Lung microvascular endothelial cell (primary cell): ENCODE measurements at places on chromosomes 12 and 14. TPM values are rescaled to one million over a fixed set of nuclear protein-coding genes. Genes with fewer than 3 reads are reported as not detected.

DNA sequence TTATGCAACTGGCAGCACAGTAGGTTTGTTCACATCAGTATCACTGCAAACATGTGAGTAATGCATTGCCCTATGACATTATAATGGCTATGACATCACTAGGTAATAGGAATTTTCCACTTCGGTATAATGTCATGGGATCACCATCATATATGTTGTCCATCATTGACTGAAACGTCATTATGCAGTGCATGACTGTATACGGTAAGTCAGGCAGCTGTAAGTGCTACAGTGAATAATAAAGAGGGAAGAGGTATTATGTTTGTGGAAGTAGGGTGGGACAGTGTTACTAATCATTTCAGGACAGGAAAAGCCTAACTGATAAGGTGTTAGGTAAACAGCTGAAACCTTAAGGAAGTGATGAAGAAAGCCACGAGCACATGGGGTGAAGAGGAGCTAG, 68.1 kb downstream of the ANO4 start:
- no peak for DNase-seq

GRCh38 chr12:128783129-128783574, 40.6 kb downstream of the SLC15A4 start:
- peak; percentile 32 for DNase-seq

DNA sequence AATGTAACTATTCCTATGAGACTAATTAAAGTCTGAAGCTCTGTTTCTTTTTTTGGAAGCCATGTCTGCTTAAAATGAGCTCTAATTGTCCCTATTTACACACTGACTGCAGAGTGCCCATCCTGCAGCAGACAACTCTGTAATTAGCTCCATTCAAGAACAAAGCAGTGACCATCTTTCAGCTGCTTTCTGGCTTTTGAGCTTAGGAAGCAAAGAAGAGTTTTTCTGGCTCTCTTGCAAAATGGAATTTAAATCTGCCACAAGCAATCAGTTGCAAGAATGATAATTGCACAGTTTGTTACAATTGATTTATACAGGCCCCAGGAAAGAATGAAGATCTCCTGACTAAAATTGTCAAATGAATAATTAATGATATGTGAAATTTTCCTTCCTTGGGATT, 83.4 kb downstream of the GAS2L3 start:
- no peak for DNase-seq

DNA sequence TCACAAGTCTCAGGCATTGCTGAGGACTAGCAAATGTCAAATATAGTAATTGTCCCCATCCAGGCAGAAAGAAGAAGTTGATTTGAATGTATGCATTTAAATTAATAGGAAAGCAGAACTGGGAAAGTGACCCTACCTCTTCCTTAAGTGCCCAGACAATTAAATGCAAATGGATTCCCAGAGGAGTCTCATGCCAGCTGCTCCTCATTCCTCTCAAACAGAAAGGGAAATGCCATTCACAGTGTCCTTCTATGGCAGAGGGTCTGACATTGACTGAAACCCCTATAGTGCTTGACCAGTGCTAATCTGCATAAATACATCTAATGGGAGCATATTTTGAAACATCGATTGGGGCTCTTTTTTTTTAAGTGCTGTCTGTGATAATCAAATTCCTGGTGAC, 292.4 kb upstream of the SEL1L start:
- DNase-seq = no peak

GRCh38 chr12:81942594-81942993, 183.4 kb upstream of the PPFIA2 start:
- DNase-seq = no peak

- DNase-seq = no peak
Measured at GRCh38 chr12:29732593-29732992, 51.1 kb downstream of the TMTC1 start.

DNA sequence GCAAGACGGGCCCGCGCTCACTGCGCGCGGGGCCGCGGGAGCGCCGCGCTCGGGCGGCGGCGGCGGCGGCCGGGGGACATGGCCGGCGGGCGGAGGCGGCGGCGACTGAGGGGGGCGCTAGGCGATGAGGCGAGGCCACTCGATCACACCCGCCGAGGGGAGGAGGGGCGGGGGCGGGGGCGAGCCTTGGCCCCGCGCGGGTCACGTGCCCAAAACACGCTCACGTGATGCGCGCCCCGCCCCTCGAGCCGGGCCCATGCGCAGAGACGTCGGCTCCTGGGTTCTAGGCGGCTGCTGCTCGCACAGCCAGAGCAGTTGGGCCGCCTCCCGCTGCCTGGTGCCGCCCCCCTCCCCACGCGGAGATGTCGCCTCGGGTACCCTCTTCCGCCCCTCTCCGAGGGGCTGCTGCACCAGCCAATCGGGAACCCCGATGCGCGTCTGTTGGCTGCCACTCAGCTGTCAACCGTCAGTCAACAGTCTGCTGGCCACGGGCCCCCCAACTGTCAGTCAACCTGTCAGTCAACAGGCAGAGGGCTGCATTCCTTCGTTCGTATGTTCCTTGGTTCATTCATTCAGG, at the start of gene SPPL3:
Gene SPPL3 (minus strand): TSS at position 162 of the 577 bp plus-strand sequence. CDS start 491 bp downstream, outside the sequence.
- peak; percentile 92 for DNase-seq

GRCh38 chr14:71585361-71585760, 346.9 kb upstream of the RGS6 start:
- DNase-seq = no peak

DNA sequence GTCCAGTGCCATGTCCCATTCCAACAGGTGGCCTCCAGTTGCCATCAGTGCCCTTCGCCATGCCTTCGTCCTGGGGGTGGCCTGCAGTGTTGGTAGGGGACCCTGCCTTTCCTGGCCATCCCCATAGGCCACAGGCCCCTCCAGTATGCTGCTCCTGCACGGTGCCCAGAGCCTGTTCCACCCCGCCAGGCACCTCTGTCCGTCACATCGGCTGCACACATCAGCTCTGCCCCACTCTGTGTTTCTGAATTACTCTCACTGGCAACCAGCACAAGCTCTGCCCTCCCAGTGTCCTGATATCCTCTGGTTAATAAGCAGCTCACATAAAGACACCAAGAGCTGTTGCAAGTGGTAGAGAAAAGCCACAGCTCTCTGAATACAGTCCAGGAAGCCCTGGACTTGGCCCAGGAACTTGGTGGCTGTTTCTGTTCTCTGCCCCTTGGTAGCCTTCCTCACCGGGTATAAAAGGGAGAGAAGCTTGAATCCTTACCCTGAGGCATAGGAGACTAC, 31.3 kb upstream of the ATP2A2 start:
- DNase-seq = no peak

GRCh38 chr12:6763380-6763779, 2.8 kb upstream of the PTMS start:
- DNase-seq = no peak

- peak; percentile 77 for DNase-seq
Measured at GRCh38 chr14:64510825-64511671, 6.5 kb downstream of the ZBTB1 start.

DNA sequence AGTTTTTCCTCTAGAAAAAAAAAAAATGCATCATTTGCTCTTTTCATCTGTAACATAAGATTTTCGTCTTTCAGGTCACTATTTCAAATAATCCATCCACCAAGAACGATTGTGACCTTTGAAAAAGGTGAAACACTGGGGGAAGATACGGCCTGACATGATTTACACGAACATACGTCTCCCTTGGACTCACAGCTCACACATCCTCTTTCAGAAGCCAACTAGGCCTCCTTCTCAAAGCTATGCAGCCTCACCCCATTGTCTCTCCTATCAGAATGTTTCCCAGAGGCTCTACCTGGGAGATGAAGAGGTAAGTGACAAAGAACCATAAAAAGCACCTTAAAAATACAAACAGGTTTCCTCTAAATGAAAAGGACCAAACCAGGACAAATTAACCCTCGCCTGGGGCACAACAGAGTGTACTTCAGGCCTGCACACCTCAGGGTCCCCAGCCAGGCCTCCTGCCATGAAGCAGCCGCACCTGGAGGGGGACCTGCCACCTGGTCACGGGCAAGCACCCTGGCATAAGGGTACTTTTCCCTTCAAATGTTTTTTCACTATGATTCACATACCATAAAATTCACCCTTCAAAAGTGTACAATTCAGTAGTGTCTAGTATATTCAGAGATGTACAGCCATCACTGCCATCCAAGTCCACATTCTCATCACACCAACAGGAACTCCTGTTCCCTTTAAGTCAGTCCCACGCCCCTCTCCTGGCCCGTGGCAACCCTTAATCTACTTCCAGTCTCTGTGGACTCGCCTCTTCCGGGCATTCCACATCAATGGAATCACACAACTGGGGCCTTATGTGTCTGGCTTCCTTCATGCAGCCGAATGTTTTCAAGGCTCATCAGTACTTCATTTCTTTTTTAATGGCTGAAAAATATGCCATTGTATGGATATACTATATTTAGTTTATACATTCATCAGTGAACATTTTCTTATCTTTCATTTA, 5.4 kb downstream of the SLC15A4 start:
- DNase-seq = no peak

GRCh38 chr12:4288296-4289131, 15.0 kb downstream of the CCND2 start:
- DNase-seq = no peak

GRCh38 chr12:48969833-48970701, 1.5 kb downstream of the WNT10B start:
- DNase-seq = no peak

DNA sequence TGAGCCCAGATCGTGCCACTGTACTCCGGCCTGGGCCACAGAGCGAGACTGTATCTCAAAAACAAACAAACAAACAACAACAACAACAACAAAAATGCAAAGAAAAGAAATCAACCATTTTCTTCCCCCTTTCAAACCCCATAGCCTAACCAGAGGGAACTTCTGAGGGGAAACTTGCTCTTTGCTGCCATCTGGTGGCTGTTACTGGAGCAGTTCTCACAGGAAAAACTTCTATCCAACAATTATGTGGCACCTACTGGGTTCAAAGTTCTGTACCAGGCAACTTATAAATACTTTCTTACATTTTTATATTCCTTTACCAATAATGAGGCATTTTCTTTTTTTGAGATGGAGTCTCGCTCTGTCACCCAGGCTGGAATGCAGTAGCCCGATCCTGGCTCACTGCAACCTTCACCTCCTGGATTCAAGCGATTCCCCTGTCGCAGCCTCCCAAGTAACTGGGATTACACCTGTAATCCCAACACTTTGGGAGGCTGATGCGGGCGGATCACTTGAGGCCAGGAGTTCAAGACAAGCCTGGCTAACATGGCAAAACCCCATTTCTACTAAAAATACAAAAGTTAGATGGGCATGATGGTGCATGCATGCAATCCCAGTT, 50.9 kb upstream of the BICDL1 start:
- peak; percentile 73 for DNase-seq

GRCh38 chr14:68627050-68627867, 165.6 kb downstream of the ZFP36L1 start:
- no peak for DNase-seq

DNA sequence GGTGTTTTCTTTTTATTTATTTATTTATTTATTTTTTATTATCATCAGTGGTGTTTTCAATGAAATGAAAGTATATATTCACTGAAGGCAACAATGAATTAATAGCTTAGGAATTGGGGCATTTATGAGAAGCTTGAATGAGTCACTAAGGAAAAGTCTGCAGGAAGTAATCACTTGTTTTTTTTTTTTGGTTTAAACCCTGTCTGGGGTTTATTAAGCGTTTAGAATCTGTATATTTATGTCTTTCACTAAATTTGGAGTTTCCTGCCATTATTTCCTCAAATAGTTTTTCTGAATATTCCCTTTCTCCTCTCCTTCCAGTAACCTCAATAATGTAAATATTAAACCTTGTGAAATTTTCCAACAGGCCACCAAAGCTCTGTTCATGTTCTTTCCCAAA, 85.5 kb downstream of the TESC start:
- DNase-seq = peak; percentile 23

- no peak for DNase-seq
Measured at GRCh38 chr14:103688906-103689902, 26.0 kb downstream of the XRCC3 start.

DNA sequence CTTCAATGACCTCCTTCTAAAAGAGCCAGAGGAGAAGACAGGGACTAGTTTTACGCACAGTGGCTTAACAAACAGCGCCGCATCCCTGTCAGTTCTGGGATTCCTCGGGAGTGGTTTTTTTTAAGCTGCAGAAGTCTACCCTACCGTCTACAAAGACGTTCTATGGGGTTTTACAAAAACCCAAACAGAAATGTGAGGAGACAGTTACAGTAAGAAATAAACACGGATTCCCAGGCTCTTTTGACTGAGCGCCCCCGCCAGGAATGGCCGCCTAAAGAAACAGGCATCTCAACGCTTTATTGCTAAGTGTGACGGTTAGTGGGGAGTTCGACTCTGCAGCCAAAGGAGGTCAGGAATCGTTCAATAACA, 484 bp downstream of the ALKBH1 start:
- DNase-seq = peak; percentile 68

The CLEC1B gene
- not detected in 2 replicates for total RNA-seq

The SYCP3 gene
- total RNA-seq = under 0.01 TPM in 1 of 2 replicates, not detected in the other

The RPL10L gene
- not detected in 2 replicates for total RNA-seq

The OR8S1 gene
- total RNA-seq = not detected in 2 replicates

The CCDC77 gene
- total RNA-seq = 6.3 and 7.7 TPM in 2 replicates

The MANSC1 gene
- total RNA-seq = 5.0 and 5.4 TPM in 2 replicates

The FRMD6 gene
- total RNA-seq = 155 and 297 TPM in 2 replicates

The BEST3 gene
- total RNA-seq = under 0.01 and 0.60 TPM in 2 replicates

The RNASE3 gene
- not detected in 2 replicates for total RNA-seq
